ENCODE measurements at places on chromosomes 13 and 19.

DNA sequence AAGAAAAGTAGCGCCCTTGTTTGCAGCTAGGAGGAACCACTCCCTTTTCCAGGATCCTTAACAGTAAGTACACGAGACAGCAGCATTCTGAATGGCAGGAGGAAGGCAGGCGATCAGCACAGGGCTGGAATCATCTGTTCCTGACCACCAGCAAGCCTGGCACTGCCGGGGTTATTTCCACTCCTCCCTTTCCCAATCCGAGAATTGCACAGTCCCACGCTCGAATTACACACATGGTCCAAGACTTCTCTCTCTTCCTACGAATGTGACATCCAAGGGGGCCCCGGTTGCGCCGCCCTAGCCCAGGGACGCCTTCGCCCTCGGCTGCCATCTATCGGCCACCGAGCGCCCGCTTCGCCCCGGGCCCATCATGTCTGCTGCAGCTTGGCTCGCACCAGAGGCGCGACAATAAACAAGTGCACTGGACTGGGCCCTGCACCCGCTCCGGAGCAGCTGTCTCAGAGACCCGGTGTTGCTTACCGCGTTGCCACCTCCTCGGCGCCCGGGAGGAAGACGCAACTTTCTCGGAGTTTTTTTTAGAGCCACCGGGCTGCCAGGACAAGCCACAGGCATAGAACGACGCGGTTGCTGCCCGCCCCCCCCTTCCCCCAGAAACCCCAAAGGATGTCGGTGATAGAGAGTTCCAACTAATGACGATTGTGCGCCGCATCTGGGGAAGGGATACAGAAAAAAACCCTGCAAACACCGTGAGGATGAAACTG lies at the start of gene SLITRK5:
Gene SLITRK5 (plus strand): TSS at position 341 of the 722 bp plus-strand sequence. CDS start 4,018 bp downstream, outside the sequence.
- DNase-seq, result peak; percentile 95

- DNase-seq, result no peak
Observed at GRCh38 chr19:46722421-46723022, 5.6 kb upstream of the PRKD2 start.

DNA sequence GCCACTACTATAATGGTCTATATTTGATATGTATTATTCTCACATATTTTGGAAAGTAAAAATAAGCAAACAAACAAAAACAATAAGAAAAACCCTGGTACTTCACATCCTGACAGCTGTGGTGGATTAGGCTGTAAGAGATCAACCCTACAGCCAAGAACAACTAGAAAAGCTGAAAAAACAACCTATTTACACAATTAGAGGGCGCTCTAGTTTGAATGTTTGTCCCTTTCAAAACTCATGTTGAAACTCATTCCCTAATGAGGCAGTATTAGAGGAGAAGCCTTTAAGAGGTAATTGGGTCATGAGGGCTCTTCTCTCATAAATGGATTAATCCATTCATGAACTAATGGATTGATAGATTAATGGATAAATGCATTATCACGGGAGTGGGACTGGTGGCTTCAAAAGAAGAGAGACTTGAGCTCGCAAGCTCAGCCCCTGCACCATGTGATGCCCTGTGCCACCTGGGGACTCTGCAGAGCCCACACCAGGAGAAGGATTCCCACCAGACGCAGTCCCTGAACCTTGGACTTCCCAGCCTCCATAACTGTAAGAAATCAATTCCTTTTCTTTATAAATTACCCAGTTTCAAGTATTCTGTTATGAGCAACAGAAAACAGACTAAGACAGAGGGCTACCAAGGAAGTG lies 733.9 kb upstream of the ARGLU1 start:
- DNase-seq, result peak; percentile 19

- no peak for DNase-seq
Observed at GRCh38 chr19:15563325-15563794, 51.7 kb upstream of the CYP4F8 start.
